ENCODE measurements at places on chromosomes 4 and X.

DNA sequence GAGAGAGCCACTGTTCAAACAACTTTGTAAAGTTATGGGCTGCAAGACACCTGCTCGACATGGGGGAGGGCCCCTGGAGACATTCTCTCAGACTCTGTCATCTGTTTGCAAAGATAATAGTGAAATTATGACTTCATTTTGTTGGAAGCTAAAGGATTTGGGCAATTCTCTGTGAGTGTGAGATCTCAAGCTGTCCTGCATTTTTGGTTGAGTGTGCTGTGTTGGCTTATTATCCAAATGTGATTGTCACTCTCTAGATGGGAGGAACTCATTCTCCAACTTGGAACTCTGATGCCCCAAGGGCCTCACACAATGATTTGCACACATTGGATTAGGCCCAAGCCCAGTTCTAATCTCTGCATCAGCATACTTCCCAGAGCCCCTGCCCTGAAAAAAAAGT, 63.7 kb downstream of the STK32B start:
- no peak for DNase-seq

DNA sequence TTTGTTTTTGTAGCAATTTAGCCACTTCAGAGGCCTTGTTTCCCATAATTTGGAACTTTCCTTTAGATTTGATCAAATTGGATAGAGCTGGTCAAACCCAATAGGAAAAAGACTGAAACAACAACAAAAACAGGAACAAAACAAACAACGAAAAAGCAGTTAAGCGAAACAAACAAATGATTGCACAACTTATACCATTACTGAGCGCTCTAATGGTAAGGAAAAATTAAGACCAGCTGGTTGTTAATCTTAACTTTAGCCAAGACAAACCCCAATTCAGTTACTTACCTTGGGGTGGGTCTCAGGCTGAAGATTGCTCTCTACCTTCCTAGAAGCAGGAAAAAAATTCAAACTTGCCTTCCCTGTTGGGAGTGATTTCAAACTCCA, 38.3 kb downstream of the SPCS3 start:
- DNase-seq = no peak

- DNase-seq = no peak
These were observed 95.5 kb upstream of the PPP2R3B start for GRCh38 chrX:482192-482701.

DNA sequence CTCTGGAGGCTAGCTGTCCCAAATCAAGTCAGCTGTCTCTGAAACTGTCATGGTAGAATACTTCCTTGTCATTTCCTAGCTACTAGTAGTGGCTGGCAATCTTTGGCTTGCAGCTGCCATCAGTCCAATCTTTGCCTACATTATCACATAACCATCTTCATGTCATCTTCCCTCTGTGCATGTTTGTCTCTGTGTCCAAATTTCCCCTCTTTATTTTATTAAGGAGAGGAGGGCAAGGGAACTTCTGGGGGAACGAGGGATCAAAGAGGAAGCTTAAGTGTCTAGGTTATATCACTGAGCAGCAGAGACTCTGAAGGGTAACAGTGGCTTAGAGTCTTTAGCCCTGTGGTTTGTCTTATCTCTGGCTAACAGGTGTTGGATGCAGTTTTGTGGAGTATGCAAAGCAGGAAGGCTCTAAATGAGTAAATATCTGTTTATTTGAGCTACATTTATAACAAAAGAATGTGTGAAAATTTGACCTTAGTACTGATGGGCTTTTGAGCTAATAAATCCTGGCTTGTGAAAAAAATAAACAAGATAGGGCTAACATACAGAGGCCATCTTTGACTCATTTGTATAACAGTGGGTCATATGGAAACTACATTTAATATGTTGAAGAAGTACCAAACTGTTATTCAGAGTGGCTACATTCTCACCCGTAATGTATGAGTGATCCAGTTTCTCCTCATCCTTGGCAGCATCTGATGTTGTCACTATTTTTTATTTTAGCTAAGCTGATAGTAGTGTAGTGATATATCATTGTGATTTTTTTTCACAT, 49.4 kb upstream of the ENOX2 start:
- no peak for DNase-seq

DNA sequence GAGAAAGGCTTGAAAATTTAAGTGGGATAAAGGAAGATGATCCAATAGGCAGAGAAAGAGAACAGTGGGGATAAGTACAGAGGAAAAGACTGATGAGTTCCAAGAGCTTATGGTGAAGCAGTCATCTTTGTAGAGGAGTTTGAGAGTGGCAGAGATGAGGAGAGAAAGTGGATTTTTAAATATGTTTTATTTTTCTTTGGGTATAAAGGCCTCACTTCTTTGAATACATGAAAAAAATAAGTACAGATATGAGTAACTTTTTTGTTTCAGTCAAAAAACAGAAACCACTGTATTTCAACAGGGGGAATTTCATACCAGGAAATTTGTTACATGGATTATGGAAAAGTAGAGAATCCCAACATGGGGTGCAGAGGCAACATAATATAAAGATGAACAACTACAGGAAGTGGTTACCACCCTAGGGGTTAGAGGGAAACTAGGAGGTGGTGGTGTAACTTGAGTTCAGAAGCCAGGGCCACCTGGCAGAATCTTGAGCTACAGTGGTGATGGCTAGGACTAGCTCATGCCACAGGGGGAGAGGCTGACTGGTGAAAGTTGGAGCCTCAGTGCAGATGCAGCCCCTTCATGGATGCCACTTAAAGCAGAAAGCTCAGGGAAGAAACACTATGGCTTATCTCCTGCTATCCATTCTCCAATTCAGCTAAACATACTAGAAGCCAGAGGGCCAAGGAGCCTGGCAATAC, 3.4 kb upstream of the CYBB start:
- no peak for DNase-seq

DNA sequence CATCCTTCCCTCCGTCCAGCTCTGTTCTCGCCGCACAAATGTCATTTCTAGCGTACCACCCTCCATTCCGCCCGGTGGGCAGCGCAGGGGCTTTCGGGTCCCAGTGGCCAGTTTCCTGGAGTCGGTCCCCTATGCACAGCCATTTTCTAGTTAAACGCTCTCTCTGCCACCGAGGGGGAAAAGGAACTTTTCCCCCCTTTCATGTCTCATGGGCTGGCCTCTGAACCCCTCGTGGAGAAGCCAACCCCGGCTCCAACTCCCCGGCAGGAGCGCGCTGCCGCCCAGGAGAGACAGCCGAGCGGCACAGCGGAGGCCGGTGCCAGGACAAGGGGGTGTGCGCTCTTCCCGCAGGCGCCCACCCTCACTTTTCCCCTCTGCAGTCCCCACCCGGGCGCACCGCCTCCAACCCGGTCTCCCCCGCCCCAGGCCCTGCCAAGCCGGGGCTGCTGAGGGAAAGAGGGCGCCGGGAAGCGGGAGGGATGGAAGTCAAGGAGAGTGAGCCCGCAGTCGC, 662 bp downstream of the APBB2 start:
- peak; percentile 32 for DNase-seq

DNA sequence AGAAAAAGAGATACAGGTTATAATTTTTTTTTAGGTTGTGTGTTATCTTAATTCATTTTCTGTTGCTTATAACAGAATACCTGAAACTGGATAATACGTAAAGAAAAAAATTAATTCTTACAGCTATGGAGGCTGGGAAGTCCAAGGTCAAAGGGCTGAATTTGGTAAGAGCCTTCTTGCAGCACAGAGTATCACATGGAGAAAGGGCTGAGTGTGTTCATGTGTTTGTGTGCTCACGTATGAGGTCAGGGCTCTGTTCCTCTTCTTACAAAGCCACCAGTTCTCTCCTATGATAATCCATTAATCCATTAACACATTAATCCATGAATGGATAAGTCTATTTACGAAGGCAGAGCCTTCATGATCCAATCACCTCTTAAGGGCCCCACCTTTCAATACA, 8.6 kb upstream of the RAB28 start:
- no peak for DNase-seq

DNA sequence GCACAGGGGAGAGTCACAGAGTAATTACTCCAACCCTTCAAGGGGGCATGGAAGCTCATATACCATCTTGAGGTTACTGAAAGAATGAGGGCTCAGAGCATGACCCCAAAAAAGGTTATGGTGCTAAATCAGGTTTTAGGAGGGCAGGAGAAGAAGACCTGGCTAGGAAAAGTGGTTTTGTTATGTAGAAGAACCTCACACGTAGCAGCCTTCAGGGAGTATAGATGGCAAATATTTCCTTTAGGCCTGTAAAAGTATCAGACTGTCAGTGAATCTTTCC, 102.0 kb upstream of the PDE5A start:
- DNase-seq = no peak

GRCh38 chr4:15396157-15396800, 31.6 kb upstream of the C1QTNF7 start:
- peak; percentile 57 for DNase-seq

- no peak for DNase-seq
These were observed 15.6 kb downstream of the BCORL1 start for GRCh38 chrX:129998021-129998420.

GRCh38 chrX:30965767-30966166, 76.7 kb upstream of the TAB3 start:
- no peak for DNase-seq

DNA sequence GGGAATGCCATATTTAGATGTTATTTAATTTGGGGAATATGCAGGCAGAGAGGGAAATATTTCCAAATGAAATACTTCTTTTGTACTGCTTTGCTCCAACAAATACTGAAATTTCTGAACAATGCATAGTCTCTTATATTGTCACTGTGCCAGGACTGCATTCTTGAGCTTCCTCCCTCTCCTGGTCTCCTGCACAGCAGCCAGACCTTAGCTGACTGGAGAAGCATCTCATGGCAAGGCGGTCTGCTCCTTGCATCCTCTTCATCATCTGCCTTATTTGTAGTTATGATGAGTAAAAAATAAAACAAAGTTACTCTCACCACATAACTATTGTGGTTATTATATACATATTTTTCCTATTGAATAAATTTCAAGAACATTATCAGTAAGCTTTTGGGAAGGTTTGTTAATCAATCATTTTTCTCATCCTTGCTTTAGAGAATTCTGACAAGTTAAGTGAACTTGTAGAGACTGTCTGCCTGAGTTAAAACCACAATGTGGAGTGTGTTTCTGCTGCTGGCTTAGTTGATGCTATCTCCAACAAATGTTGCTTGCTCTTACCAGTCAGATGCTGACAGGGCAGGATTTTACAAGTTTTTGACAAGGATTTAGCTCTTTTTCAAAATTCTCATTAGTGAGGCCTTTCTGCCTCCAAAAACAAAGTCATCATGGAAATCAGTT, 153.6 kb downstream of the SOWAHB start:
- DNase-seq = no peak

Measured in germinal center (tissue), 1 donor.